CD4-positive, alpha-beta T cell treated with Interleukin-15 for 1 hour (primary cell): ENCODE measurements at places on chromosomes 3 and 15.

GRCh38 chr15:49290191-49290590 lies 120.1 kb downstream of the GALK2 start:
- DNase-seq, result no peak

DNA sequence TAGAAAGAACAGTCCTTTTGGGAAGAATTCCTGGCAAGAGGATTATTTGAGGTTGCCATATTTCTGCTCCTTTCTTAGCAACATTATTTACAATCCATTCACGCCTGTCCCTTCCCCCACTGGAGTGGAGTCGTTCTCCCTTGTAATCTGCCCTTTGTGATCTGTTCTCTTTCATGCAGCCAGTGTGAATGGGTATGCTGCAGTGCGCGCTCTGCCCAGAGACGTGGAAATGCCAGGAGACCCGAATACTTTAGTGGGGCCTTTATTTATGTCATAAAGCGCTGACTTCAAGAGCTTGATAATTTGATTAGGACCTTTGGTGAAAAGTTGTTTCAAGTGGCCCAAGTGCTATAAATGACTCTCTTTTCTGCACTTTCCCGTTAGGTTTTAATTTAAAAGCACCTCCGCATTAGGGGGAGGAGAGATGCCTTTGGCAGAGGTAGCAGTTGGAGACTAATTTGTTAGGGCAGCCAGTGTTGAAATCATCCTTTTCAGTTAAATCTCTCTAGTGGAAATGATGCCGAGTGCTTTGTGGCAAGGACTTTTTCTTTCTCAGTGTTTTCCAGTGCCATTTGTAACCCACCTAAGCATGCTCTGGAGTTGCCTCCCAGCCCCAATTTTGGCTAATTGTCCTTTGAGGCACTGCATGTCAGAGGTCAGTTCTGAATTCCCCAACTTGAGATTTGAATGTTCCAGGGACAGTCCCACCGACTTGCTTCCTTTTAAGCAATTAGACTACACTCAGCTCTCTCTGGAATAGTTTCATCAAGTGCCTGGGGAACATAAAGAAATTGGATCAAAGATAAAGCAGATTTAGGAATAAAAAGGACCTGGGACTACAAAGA lies 52.4 kb downstream of the PSMD6 start:
- no peak for DNase-seq

- no peak for DNase-seq
Measured at GRCh38 chr3:133937756-133938601, 42.3 kb upstream of the RAB6B start.

DNA sequence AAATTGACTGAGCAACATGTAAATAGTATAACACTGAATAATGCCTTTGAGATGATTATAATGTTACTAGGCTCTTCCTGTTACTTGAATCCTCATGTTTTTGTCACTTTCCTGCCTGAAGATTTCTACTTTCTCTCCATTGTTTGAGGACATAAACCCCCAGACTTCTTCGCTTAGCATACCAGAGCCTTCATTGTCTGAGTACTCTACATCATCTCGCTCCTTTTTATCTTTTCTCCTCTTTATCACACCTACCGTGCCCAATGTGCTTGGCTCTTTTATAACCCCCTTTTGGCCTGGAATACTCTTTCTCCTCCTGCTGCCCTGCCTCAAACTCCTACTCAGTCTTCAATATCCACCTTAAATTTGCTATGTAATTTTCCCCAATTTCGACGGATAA lies 30.3 kb upstream of the MGA start:
- no peak for DNase-seq

GRCh38 chr3:38004415-38005075 lies 14.0 kb downstream of the VILL start:
- DNase-seq, result peak; percentile 49

DNA sequence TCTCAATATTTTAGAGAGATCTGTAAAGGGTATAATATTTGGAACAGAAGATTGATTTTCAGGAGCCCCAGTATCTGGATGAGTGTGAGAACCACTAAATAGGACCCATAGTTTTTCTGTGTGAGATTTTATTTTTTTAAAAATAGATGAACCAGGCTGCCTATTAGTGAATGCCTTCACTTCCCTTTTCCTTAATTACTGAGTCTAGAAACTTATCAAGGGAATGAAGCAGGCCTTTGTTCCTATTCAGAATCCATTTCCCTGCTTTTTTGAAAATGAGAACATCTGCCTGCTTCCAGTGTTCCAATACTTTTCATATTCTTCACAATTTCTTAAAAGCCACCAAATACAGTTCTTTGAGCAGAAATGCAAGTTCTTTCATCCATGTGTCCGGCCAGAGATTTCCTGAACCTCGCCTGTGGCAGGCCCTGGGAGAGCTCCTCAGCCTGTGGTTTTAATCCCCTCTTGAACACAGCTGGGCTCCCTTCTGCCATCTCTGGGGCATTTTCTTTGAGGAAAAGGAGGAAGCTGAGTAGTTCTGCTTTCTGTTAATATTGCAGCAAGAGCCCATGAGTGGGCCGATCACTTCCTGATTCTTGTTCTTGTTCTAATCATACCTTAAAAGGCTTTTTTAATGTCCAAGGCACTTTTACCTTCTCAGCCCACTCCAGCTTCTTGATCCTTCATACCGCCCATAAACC lies 4.7 kb downstream of the EHD4 start:
- DNase-seq, result peak; percentile 65

- DNase-seq, result no peak
Measured at GRCh38 chr3:20123131-20123652, 62.8 kb downstream of the SGO1 start.

- no peak for DNase-seq
Measured at GRCh38 chr3:128550113-128550440, 57.1 kb upstream of the GATA2 start.

GRCh38 chr3:129399895-129400357 lies 28.5 kb downstream of the EFCAB12 start:
- DNase-seq, result no peak

DNA sequence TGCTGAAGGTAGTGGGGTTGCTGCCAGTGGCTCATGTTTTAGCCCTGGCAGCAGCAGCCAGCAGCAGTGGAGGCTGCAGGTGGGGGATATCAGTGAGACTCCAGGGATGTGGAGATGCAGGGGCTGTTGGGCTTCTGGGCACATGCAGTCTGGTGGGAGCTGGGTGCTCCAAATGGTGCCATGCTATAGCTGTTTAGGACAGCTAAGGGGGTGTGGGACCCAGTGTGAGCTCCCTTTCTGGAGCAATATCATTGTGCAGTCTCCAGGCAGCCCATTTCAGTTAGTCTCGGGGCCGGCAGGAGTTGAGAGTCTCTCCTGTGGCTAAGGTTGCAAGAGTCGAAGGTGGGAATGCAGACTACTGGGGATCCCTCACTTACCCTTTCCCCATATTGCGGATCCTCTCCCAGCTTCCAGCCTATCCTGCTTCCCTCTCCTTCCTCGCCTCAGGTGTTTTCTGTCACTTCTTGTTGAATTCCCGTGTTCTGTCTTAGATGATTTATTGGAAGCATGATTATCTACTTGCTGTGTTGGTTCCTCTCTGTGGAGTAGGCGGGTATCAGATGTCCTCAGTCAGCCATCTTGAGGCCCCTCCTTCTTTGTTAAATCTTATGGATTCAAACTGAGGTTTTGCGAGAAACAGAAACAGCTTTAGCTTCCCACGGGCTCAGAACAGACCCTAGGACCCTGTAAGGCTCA lies 112.0 kb downstream of the FAM43A start:
- no peak for DNase-seq

- DNase-seq, result no peak
Measured at GRCh38 chr3:124149771-124150170, 157.8 kb upstream of the ROPN1 start.

DNA sequence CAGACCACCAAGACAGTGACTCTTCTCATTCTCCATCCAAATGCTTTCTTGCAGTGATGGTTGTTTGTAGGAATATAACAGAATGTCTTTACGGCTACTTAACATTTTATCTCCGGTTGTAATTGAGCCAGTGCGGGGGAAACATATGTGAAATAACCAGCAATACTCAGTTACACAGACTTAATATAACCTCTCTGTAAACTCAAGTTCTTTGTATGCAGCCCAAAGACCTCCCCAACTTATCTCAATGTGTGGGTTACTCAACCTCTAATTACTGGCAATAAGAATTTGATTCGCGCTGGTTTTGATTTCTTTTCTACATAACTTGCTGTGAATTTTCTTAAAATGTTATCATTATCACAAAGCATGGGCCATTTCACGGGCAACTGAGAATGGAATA lies 250.6 kb downstream of the TAFA4 start:
- DNase-seq, result no peak

- peak; percentile 41 for DNase-seq
Measured at GRCh38 chr15:52137432-52138357, 25.1 kb upstream of the BCL2L10 start.
